ENCODE measurements at places on chromosomes 2 and 18. TPM values are rescaled to one million over a fixed set of nuclear protein-coding genes. Genes with fewer than 3 reads are reported as not detected.

Gene SCYGR4
- not detected for total RNA-seq

Gene ADD2
- 0.06 TPM for total RNA-seq

Gene KCNK3
- total RNA-seq, result 8.2 TPM

Gene PARD3B
- total RNA-seq, result 6.2 TPM

Gene RTN4
- 174 TPM for total RNA-seq

Gene ESPNL
- total RNA-seq, result 0.40 TPM

Measured in aortic smooth muscle cell (primary cell).